Pancreas (tissue), 10 donors: ENCODE measurements at places on chromosomes 2 and 18.

DNA sequence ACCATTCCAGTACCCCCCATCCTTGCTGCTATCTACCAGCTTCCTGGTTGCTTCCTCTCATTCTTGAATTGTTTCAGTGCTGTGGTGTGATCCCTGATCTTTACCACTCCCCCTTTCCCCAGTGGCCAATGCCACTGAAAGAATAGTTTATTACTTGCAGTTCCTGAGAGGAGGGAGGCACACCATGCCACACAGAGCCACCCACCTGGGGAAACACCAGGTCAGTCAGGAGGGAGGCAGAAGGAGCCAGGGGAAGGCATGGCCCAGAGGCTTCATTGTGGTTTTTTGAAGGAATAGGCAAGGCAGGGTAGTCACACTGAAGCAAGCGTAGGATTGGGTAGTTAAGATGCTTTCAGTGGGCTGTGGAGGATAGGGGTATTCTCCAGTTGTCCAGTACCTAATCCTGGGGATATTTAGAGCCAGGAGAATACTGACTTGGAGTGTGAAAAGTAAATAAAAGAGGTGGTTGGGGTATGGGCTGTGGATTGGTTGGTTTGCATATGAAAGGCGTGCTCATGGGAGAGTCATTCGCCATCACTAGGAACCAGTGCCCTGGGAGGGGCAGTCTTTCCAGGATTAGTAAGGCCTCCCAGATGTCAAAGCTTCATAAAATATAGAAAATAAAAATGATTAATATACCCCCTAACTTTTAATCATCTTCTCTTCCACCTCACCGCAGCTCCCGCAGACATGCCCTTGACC lies 6.7 kb upstream of the TMEM177 start:
- H3K27ac ChIP-seq, result no peak overlapping the region
- DNase-seq, result no peak
- no peak overlapping the region for H3K4me3 ChIP-seq
- no peaks in the 10 kb centered on the region for H3K27me3 ChIP-seq

DNA sequence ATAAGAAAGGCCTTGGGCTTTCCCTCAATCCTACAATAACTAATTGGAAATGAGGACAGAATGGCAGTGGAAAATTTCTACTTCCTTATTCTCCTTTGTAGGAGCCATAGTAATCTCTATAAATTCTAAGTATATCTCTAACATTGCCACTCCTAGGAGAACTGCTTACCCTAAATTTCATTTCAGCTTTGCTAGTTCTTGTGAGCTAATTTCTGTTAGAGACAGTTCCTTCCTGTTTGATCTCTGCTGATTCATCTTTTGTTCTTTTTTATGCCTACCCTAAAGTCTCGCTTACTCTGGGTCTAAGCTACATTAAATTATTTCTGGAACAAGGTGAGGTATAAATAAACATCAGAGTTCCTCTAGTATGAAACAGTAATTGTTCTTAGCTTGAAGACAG lies 25.7 kb downstream of the ABHD3 start:
- no peaks in the 10 kb centered on the region for H3K4me1 ChIP-seq
- H3K27me3 ChIP-seq, result no peaks in the 10 kb centered on the region
- DNase-seq, result no peak

GRCh38 chr2:153870308-153870707 lies 1.4 kb upstream of the GALNT13 start:
- no peak overlapping the region for H3K27ac ChIP-seq
- no peaks in the 10 kb centered on the region for H3K27me3 ChIP-seq
- H3K4me3 ChIP-seq, result no peak overlapping the region

DNA sequence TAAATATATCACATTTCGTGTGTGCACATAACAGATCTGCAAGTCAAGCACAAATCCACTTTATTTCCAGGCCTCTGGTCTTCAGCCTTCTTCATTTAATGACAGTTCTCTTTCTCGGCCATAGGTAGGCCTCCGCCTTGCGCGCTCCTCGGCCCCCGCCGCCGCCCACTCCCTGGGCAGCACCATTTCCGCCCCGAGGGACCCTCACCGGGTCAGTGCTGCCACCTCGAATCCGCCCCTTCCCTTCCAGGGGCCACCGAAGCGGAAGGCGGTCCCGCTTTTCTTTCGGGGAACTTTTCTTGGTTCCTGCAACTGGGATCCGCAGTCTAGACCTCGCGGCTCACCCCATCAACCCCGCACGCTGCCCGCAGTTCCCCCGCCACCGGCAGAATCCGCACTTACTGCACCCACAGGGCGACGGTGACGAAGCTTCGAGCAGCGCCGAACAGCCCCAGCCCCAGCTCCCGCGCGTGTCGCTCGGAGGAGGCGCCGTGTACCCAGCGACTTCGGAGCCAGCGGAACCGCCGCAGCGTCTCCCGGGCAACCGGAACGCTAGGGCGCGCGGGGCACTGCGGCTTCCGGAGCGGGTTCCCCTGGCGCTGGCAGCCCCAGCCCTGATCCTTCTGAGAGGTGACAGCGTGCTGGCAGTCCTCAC lies at the start of gene CDKL4:
Gene CDKL4, minus strand, starts transcription at position 502 of the 655 bp plus-strand sequence.
- no peaks in the 10 kb centered on the region for H3K36me3 ChIP-seq
- no peak within 1 kb of the TSS for H3K4me3 ChIP-seq
- H3K27ac ChIP-seq, result no peak within 1 kb of the TSS
- H3K27me3 ChIP-seq, result no peaks in the 10 kb centered on the region
- no peaks in the 10 kb centered on the region for H3K4me1 ChIP-seq
- no peak for DNase-seq

DNA sequence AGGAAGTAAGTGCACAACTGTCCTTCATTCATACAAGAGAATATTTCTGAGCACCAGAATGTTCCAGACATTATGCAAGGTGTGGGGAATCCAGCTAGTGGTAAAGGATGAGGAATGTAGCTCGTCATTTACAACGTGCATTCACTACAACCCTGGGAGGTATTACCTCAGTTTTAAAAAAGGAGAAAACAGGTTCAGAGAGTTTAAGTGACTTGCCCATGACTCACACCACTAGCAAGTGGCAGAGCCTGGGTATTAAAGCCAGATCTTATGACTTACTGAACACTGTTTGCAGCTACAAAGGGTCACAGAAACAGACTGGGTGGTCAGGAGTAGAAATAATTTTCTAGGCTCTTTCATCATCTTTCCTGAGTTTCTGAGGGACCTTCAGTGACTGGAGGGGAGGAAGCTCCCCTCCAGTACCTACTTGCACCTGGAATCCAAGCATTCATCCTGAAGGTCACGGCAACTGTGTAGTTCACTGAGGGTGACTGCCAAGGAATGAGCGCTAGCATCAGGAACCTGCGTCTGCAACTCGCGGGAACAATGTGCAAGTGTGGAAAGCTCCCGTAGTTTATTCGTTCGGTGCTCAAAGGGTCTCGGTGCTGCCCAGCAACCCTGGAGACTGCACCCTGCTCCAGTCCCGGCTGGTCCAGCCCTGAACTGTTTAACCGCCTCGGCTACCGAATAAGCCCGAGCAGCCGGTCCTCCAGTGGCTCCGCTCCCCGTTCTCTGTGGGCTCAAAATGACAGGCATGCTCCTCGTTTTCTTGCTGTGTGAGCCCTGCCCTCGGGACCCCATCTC lies 647 bp downstream of the CCDC121 start:
- H3K36me3 ChIP-seq, result no peaks in the 10 kb centered on the region
- H3K4me1 ChIP-seq, result no peaks in the 10 kb centered on the region
- H3K4me3 ChIP-seq, result peak overlapping the region; percentile 83
- H3K27me3 ChIP-seq, result no peaks in the 10 kb centered on the region

- H3K27me3 ChIP-seq, result no peaks in the 10 kb centered on the region
- no peak for DNase-seq
- no peaks in the 10 kb centered on the region for H3K36me3 ChIP-seq
- H3K27ac ChIP-seq, result no peak overlapping the region
- no peak overlapping the region for H3K4me3 ChIP-seq
- no peaks in the 10 kb centered on the region for H3K4me1 ChIP-seq
These were observed 21.4 kb downstream of the DGKD start for GRCh38 chr2:233375490-233376314.

DNA sequence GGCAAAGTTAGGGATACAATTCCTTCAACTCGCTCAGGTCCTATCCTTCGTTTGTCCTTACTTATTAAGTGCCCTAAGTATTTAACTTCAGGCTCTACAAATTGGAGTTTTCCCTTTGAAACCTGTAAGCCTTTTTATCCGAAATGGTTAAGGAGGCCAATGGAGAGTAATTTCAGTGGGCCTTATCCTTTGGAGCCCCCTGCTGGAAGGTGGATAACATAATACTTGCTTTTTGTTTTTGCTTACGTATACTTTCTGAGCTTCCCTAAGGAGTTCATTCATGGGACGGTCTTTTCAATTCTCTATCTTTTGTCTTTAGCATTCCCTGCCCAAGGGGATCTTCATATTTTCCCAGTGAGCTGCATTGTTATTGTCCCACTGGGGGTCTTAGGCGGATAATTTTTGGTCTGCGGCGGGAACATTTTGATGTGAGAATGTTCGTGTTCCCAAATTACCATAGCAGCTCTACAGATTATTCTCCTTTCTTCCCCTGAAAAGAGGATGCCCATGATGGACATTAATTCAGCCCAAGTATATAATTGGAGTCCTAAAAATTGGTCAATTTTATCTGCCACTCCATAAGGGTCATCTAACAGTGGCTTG lies 34.4 kb upstream of the TRAPPC8 start:
- H3K4me3 ChIP-seq, result no peak overlapping the region
- H3K27ac ChIP-seq, result no peak overlapping the region
- no peaks in the 10 kb centered on the region for H3K4me1 ChIP-seq
- no peaks in the 10 kb centered on the region for H3K27me3 ChIP-seq
- H3K36me3 ChIP-seq, result no peaks in the 10 kb centered on the region
- peak; percentile 37 for DNase-seq

- H3K36me3 ChIP-seq, result no peaks in the 10 kb centered on the region
- peak overlapping the region; percentile 31 for H3K27ac ChIP-seq
- H3K4me3 ChIP-seq, result no peak overlapping the region
- no peaks in the 10 kb centered on the region for H3K4me1 ChIP-seq
These were observed 113.0 kb downstream of the KCNF1 start for GRCh38 chr2:11024687-11025086.

DNA sequence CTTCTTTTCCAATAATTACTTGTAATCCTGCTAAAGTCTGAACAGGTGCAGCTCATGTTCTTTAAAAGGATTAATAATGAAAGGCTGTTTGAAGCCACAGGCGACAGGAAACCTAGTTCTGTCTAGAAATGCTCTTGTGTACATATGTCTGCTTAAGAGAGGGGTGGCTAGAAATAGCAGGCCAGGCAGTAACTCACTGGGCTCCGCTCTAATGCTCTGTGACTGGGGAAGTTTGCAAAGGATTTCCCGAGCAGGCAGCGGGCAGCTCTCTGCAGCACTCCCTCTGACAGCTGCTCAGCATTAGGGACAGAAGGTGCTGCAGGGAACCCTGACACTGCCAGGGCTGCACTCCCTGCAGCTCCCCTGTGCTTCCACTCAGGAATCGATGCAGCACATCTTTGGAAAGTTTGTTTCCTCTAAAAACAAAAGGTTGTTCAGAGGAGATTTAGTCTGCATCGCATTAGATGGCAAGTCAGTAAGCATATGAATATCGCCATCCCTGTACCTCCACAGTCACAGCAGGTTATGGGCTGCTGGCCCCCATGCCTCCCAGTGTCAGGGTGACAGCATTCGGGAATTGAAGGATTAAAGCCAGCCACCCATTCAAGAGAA lies 33.1 kb upstream of the TTC39C start:
- H3K36me3 ChIP-seq, result no peaks in the 10 kb centered on the region
- DNase-seq, result no peak
- H3K4me3 ChIP-seq, result no peak overlapping the region
- H3K27ac ChIP-seq, result no peak overlapping the region
- no peaks in the 10 kb centered on the region for H3K4me1 ChIP-seq

DNA sequence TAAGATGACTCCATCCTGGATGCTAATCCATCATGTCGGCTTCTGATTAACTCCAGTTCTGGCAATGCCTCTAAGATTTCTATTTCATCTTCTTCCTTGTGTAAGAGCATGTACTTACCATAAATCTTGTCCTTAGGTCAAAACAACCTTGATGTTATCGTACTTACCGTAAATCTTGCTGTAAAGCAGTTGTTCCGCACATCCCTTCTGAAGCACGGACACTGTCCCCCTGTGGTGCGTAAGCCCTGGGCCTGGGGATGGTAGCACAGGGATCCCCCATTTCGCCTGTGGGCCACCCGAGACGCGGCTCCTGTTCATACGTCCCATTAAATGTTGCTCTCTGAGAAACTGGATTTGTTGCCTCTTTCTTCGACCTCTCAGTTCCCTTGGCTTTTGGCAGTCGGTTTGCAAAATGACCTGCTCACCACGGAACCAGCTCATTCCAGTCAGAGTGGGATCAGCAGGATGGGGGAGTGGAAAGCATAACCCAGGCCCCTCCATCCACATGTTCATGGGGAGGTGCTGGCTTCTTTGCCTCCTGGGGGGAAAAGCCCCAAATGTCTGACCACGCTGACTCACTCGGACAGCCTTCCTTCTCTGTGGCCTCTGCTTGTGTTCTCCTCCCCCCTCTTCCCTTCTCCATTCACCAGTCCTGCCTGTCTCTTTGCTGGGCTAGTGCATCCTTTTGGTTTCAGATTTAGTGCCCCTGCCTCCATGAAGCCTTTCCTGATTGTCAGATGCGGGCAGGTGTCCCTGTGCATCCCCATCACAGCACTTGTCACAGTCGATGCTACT lies 49.9 kb downstream of the RAB31 start:
- no peaks in the 10 kb centered on the region for H3K27me3 ChIP-seq
- H3K27ac ChIP-seq, result no peak overlapping the region
- no peaks in the 10 kb centered on the region for H3K36me3 ChIP-seq
- H3K4me1 ChIP-seq, result no peaks in the 10 kb centered on the region

DNA sequence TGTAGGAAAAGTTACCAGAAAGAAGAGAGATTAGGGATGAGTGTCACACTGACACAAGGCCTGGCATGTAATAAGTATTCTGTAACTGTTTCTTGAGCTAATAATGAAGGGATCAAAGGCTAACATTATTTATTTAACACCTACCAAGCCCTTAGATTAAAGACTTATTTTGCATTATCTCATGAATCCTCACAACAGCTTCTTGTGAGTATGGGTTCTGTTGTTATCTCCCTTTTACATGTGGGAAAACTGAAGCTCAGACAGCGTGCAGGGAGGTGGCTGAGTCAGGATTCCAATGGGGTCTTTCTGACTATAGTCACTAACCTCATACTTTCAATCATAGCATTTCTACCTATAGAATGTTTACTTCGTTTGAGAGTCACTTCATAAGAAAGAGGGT lies 79.0 kb upstream of the PROKR1 start:
- H3K4me3 ChIP-seq, result no peak overlapping the region
- no peaks in the 10 kb centered on the region for H3K27me3 ChIP-seq
- DNase-seq, result no peak
- H3K27ac ChIP-seq, result no peak overlapping the region

DNA sequence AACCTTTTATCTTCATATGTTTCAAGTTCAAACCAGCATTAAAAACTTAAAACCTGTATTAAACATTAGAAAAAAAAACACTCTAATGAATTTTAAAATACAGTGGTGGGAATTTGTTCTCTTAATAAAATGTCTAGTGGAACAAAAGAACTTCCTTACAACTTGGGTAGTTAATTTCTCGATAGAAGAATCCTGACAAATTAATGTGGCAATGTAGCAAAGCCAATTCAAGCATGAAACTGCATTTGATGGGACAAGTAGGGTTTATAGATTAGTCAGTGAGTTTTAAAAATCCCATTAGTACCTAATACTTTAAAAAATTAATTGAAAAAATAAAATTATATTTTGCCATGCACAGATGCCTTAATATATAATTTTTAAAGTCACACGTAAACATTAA lies 59.4 kb downstream of the PDE1A start:
- no peaks in the 10 kb centered on the region for H3K27me3 ChIP-seq
- no peaks in the 10 kb centered on the region for H3K4me1 ChIP-seq
- DNase-seq, result no peak

GRCh38 chr2:221478485-221478863 lies 93.6 kb downstream of the EPHA4 start:
- H3K36me3 ChIP-seq, result no peaks in the 10 kb centered on the region
- H3K27me3 ChIP-seq, result no peaks in the 10 kb centered on the region
- no peak overlapping the region for H3K4me3 ChIP-seq
- no peaks in the 10 kb centered on the region for H3K4me1 ChIP-seq
- DNase-seq, result no peak
